Spleen (tissue), 13 donors: ENCODE measurements at places on chromosomes 3 and 15.

DNA sequence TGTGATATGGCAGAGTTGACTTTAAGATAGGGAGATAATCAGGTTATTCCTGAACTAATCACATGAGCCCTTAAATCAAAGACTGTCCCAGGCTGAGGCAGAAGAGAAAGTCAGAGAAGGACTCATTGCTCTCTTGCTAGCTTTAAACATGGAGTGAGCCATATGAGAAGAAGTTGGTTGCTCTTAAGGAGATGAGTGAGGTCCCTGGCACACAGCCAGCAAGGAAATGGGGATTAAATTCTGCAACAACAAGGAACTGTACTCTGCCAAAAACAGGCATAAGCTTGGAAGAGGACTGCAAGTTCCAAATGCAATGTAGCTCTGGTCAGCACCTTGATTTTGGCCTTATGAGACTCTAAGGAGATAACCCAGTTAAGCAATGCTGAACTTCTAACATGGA is 457.0 kb downstream of the PLOD2 start:
- no peak for DNase-seq

- DNase-seq = no peak
Measured at GRCh38 chr3:110314512-110315114, 757.0 kb upstream of the NECTIN3 start.

DNA sequence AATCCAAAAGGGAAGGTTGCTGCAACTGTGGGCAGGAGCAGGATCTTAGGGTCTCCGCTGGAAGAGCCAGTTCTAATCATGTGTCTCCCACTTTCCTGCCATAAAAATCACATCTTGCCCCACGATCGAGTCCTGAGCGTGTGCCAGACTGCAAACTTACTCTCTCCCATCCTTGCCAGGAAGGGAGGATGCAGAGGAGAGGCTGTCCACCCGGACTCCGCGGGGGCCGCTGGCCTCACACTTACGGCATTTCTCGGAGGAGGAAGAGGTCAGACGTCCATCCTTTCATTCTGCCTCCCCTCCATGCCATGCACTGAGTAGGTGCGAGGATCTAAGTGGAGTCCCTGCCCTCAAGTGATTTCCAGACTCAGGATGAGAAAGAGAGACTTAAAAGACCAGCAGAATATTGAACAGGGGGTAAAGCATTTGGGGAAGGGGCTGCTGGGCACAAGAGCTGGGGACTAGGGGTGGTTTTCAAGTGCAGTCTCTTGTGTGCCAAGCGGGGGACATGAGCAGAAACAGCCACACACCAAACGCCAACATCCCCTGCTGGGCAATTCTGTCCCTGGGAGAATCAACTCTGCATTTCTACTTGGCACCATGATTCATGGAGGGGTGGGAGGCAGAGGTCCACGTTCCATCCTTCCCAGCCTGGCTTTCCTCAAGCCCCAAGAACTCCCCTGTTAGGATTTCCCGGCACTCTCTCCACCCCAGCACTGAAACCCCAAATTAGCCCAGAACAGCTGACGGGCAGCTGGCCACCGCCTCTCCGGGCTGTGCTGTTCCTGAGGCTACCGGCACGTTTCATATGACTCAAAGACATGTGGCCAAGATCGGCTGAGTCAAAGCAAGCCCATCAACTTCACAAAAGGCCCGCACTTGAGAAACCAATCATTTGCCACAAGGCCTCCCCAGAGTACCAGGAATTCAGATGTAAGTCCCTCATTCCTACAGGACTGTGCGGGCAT is 11.6 kb downstream of the OXTR start:
- DNase-seq = no peak

- DNase-seq = no peak
Measured at GRCh38 chr3:141237701-141238521, 6.3 kb downstream of the PXYLP1 start.

DNA sequence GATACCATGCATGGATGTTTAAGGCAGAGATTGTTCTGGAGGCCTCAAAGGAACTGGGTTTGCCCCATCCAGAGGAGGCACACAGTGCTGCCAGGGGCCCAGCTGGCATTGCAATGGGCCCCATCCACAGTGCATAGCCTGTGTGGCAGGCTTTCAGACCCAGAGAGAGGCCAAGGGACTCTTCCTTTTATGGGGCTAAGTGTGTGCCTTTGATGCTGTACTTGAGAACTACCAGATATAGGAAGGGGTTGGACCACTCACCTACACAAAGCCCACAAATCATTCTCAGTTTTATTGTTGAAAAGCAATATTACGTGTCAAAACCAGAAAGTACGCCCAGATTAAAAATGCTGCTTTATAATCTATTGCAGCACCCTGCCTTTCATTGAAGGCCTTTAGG is 134.9 kb downstream of the EPHB1 start:
- no peak for DNase-seq

DNA sequence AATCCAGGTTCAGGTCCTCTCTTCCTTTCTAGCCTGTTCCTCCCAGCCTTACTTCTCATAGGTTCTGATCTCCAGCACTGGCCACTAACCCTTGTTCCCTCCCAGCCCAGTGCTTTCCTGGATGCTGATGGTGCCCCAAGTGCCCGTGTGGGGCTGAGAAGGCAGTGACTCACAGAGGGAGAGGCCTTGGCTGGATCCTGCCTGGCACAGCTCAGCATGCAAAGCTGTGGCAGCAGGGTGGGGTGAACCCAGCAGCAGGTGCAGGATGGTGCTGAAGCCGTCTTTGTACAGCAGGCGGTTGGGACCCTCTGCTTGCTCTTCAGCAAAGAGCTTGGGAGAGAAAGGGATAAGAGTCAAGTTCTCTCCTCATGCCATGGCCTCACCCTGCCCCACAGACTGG is 7.6 kb downstream of the LPCAT4 start:
- DNase-seq = no peak

GRCh38 chr3:45041666-45042065 is 15.6 kb downstream of the CLEC3B start:
- DNase-seq = no peak

DNA sequence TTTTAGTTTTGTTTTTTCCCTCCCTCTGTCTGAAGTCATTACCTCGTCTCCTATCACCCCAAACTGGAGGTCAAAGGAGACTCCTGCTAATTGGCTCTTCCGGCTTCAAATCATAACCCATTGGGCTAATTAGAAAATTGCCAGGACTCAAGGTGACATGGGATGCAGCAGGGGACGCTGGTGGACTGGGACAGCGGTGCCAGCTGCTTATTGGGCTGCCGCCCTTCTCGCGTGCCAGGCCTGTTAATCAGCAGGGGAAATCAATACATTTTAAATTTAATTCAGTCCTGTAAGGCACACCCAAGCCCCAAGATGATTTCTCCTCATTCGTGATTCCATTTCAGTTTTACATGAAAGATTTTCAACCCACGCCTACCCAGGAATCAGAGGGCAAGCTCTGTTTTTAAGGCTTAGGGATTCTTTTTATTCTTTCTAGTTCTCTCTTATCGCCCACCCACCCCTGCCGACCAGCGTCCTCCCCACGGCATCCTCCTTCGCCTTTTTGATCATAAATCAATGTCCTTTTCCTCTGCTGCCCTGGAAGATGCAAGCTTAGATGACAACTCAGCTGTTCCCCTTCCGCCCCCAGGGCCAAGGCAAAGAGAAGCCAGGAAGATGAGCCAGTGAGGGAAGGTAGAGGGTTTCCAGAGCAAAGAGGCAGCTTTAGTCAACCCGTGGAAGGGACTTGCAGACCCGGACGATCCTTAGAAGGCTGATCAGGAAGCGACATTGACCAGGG is 329.6 kb downstream of the UACA start:
- DNase-seq = no peak

GRCh38 chr3:11953778-11954177 is 50.4 kb upstream of the SYN2 start:
- no peak for DNase-seq

DNA sequence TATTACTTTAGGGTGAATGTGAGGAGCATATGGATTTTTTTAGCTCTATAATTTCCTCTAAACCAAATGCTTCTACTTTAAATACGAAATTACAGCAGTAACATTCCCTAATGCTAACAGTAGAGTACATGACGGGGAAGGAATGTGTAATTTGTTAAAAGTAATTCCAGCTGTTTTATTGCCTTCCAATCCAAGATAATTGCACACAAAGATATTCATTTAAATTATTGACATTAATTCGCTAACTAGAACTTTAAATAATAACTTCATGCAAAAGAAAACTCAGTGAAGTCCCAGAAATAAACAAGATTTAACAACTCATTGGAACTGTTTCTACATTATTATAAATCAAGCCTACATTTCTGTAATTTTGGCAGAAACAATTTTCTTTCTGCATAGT is 261.4 kb upstream of the CFAP20DC start:
- DNase-seq = no peak

GRCh38 chr3:65666448-65667091 is 372.1 kb downstream of the MAGI1 start:
- no peak for DNase-seq
